Stimulated activated CD4-positive, alpha-beta T cell treated with anti-CD3 and anti-CD28 coated beads, TNF-alpha, amount 100 ng/mL, for 24 hours (primary cell): ENCODE measurements at places on chromosomes 3 and 15.

GRCh38 chr3:109683746-109684145 lies 346.4 kb upstream of the DPPA4 start:
- no peak for DNase-seq

GRCh38 chr3:5016211-5017161 lies 37.2 kb downstream of the BHLHE40 start:
- no peak for DNase-seq

DNA sequence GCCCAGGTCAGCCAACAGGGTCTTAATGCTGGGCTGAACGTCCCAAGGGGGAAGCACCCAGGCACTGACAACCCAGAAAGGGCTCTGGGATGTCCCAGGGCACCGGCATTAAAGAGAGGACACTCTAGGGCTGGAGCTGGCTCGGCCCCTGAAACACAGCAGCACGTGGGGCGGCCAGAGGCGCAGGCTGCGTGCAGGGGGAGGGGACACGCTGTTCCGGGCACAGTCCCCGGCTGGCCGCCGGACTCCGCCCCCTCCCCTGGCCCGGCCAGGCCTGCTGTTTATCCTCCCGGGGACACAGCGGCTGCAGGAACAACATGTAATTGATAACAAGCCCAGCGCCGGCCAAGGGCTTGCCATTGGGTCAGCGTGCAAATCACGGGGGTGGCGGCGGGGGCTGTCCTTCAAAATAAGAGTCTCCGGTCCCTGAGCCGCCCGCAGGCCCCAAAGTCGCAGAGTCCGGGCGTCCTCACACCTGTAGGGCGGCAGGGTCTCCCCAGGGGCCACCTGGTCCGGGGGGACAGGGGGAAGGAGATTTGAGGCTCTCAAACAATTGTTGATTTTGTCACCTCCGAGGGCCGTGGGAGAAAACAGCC lies 1.3 kb downstream of the KLF15 start:
- DNase-seq, result no peak

DNA sequence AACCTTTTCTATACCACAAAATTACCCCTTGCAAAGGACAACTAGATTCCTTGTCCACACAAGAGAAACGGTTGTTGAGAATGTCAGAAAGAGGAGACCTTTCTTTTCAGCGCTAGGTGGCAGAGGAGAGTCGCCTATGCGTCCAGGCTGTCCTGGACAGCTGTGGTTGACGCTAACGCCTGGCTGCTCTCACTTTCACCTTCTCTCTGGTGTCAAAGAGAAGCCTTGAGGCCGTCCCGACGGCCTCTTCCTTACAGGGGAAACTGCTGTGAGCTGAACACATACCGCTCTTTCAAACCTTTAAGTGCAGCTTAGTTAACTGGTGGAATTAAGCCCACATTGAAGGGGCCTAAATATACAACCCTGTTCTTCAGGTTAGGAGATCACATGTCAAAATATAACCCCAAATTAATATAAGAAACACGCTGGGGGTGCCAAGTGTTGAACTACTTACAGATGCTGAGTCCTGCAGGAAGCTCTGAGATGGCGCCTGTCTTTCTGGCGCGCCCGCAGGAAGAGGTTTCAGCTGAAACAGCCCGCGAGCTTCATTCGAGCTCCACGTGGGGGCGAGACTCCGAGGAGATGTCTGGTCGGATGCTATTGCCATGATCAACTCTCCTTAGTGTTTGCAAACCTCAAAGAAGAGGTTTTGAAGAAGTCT lies 26.1 kb upstream of the KBTBD8 start:
- DNase-seq, result peak; percentile 31

- DNase-seq, result no peak
Observed at GRCh38 chr3:126446301-126446700, 29.4 kb downstream of the ZXDC start.

DNA sequence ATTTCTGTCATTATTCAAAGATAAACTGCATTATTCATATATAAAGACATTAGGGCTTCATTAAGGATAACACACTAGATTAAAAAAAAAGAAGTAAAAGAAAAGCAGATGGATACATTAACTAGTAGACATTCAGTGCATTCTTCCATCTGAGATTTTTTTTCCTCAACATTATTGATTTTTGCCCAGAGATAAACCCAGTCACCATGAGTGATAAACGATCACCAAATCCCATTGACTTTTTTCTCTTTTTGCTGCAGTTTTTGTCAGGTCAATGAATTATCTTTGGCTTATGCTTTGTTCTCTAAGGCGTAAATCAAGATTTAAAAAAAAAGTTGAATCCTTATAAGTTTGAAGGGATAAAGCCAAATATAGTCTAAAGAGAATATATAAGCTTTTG lies 925.0 kb downstream of the GBE1 start:
- no peak for DNase-seq

DNA sequence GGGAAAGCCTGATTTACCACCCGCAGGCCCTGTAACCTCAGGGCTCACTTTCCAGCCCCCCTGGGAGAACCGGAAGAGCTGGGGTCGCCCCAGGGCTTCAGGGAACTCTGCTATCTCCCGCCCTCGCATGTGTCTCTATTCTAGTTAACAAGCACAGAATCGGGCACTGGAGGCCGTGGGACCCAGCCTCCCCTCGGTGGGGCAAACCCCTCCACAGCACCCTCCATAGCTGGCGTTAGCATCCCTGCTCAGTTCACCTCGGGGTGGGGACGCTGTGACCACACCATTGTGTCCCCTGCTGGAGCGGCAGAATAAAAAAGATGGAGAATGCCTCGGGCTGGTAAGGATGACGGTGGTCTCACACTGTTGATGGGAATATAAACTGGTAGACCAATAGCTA lies 3.5 kb upstream of the LRRC15 start:
- DNase-seq, result no peak

- no peak for DNase-seq
Observed at GRCh38 chr3:71398157-71398836, 185.2 kb downstream of the FOXP1 start.

- DNase-seq, result no peak
Observed at GRCh38 chr15:52086011-52086786, 26.4 kb downstream of the BCL2L10 start.

- DNase-seq, result no peak
Observed at GRCh38 chr3:192879346-192880031, 38.2 kb downstream of the MB21D2 start.

GRCh38 chr3:197854596-197855343 lies 63.7 kb downstream of the LRCH3 start:
- DNase-seq, result no peak

- no peak for DNase-seq
Observed at GRCh38 chr3:17980863-17981262, 238.4 kb upstream of the TBC1D5 start.
